ENCODE measurements at places on chromosomes 1 and 21.
A peak's percentile ranks its signal among the peaks of the same experiment; 100 is the strongest.

DNA sequence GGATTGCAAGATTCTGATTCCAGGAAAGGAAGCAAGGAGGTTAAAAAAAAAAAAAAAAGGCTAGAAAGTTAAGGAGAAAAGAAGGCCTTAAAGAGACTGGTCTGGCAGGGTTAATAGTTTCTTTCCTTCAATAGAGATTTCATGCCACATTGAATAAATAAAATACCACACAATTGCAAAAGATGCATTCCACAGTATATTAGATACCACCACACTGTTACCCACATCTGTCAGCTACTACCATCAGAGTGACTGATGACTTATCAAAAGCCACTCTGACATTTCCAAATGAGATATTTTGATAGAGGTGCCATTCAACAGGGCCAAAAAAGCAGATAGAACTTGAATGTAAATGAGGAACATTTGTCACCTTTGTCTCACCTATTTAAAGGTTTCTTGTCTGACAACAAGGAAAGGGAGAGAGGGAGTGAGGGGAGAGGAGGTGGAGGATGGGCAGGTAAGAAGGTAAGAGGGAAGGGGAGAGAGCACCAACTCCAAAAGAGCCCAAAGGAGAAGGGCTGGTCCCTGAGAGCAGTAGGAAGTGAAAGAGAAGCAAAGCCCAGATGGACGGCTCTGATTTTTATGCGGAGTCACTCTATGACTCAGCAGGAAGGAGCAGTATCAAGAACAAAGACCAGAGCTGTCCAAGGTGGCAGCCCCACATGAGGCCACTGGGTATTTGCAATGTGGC, 38.3 kb downstream of the LRRN2 start:
- peak; percentile 56 for DNase-seq

DNA sequence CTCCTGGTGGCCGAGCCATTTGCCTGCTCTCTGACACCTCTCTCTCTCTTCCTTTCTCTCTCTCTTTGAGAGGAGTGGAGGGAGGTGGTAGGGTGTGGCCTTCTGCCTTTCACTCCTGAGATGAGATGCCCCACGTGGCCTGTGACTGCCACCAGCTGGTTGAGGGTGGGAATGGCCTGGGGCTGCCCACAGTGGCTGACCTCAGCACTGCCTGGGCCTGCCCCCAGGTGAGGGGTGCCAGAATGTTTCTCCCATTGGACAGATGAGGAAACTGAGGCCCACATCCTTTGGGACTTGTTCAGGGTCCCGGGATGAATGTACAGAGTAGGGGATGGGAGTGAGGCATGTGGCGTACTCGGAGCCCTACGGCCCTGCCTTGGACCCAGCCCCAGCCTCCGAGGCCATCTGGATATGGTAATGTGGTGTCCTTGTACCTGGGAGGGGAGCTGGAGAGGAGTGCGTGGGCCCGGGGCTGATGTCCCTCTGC, 12.7 kb upstream of the C1orf167 start:
- DNase-seq = peak; percentile 31

- no peak for DNase-seq
These were observed at the start of gene FAM177B for GRCh38 chr1:222736972-222737371. Gene FAM177B, plus strand, starts transcription at chr1:222737202. Its CDS starts 9,344 bp downstream, at chr1:222746546.

DNA sequence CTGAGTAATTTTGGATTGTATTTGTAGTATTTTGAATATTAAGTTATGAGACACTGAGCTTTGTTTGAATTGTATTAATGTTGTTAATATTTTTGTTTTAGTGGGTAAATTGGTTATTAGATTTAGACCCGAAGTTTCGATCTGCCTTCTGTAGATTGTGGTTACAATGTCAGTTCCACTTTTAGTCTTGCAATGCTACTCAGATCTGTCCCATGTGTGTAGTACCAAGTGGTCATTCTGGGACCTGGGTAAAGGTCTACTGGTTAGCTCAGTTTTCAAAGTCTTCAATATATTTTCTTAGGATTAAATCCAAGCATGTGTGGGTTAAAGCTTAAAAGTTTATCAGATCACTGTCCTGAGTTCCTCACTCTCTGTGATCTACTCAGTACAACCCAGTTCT, 346.5 kb upstream of the PROX1 start:
- no peak for DNase-seq

DNA sequence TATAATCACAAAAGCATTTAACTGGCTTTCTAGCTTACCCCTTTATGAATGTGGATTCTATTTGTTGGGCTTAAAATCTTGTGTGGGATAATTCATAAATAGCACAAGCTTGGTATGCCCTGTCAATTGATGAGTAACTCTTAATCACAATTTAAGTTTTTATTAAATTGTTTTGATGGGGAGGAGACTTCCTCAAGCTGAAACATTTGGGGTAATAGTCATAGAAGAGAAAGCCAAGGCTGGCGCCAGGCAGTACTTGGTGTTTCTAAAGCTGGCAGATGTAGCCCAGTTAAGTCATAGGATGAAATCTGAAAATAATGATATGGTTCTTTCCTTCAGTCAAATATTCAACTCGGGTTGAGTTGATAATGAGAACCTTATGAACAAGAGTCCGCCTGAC, 167.2 kb downstream of the FMN2 start:
- no peak for DNase-seq
